ENCODE measurements at places on chromosomes 1 and 21.
A peak's percentile ranks its signal among the peaks of the same experiment; 100 is the strongest.

- DNase-seq = peak; percentile 50
Measured at GRCh38 chr1:23544444-23545389, 13.7 kb upstream of the E2F2 start.

DNA sequence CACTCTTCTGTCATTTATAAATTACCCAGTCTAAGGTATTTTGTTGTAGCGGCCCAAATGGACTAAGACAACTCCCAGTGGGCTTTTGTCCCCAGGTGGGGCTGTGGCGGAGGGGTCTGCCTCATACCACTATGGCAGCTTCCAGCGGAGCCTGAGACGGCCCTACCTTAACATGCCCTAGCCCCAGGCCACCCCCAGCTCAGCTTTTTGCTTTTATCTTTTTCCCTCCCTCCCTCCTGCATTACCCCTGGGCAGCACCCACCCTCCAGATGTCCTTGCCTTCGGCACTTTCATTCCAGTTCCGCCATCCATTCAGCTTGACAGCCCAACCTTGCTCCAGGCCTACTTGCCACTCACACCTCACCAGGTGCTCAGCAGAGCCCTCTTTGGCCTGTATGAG lies 307.3 kb downstream of the PTPRU start:
- DNase-seq = no peak

DNA sequence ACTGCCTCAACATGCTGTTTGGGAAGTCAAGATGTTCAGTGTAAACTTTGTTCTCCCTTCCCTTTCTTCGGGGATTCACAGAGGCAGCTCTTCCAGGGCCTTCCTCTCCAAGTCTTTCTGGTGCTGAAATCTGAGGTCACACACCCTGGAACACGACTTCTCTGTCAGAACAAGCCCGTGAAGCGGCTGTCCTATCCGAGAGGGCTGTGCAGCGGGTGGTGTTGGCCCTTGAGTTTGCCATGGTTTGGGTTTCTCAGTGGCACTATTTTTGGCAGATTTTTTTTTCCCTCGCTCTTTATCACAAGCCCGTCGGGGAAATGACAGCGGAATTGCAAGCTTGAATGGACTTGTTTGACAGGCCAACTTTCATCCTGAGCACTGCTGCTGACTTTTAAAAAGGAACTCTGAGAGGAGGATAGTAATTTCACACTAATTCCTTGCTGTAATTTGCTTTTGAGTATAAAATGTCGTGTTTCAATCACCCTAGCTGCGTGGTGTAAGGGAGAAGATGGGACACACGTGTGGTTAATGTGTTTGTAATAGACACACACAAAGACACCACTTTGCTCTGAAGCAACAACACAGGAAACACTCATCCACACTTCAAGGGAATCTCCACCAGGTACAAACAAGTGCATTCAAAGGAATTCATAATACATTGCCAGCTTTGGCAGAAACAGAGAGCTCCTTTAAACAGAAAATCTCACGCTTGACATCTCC lies 60.1 kb upstream of the TARBP1 start:
- DNase-seq = no peak

DNA sequence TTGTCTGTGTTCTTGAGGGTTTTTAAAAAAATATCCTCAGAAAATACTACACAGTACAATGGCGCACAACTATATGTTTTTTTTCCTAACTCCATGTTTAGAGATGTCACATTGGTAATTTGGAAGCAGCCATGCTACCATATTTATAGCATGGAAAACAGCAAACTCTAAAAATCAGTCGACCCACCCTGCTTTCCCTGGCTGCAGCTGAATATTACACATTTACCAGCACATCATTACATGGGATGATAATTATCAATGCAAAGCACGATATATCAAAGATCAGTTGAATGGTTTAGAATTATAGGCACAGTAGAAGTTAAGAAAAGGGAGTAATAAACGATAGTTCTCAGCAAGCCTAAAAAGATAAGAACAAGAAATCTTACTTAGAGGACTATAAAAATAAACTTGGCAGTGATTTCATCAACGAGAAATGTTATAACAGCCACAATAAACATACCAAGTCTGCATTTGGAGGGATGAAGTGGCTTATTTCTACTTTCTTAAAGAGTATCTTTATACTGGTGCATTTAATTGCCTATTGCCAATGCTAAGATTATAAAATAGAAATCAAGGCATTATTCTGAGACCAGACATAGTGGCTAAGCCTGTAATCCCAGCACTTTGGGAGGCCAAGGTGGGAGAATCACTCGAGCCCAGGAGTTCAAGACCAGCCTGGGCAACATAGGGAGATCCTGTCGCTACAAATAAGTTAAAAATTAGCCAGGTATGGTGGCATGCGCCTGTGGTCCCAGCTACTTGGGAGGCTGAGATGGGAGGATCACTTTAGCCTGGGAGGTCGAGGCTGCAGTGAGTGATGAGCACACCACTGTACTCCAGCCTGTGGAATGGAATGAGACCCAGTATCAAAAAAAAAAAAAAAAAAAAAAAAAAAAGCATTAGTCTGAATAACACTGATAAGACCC lies 43.4 kb downstream of the WDR64 start:
- no peak for DNase-seq

DNA sequence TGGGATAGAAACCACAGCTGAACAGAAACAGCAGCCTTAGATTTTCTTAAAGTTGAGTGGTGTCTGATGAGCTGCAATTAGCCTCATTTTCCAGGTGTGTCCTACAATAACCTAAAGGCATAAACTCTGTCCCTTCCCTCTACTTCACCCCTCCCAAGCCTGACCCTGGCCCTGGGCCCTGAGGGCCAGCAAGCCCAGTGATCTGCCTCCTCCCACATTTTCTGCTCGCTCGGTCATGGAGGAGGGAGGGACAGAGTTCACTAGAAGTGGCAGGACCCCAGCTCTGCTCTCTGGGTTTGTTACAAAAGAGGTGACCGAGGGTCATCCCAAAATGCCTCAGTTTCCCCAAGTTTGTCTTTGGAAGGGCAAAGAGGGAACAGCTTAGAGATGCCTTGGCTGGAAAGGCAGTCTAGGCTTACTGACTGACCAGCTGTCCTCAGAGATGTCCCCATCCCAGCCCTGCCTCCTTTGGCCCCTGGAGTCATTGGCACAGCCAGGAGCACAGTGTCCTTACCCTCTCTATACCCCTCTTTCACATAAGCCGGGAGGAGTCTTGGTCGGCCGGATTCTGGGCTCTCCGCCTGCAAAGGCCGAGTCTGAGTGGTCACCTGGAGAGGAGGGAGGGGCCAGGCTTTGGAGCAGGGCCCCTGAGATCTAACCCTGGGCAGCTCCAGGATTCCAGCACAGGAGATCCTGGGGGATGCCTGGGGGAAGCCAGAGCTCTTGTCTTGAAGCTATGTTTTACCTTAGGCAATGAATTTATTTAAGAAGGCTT lies 172.7 kb downstream of the PTPRU start:
- no peak for DNase-seq

- no peak for DNase-seq
Measured at GRCh38 chr1:44604157-44604955, 69.9 kb downstream of the TMEM53 start.

GRCh38 chr1:43134068-43134467 lies 38.0 kb downstream of the EBNA1BP2 start:
- DNase-seq = no peak

GRCh38 chr1:231194843-231195516 lies 33.1 kb downstream of the TRIM67 start:
- no peak for DNase-seq

DNA sequence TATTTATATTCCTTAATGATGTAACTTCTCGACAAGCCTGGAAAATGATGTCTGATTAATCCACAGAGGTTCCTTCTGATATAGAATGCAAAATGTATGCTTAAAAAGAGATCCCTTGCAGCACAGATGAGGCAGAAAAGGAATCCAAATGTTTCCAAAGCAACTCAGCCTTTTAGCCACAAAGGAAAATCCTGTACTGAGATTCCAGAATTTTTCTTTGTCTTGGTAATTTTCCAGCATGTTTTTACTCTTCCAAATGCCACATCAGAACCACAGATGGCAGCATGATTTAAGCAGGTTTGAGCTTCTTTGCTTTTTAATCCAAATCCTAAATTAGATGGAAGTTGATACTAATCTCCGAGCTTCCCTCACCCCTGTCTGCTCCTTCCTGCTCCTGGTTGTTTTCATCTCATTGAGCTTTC lies 176.4 kb upstream of the PALMD start:
- DNase-seq = no peak

- DNase-seq = peak; percentile 91
Measured at GRCh38 chr1:75724472-75725022, at the start of gene ACADM. Gene ACADM, plus strand, starts transcription at chr1:75724709. Its CDS starts 79 bp downstream, at chr1:75724788.

GRCh38 chr21:37206496-37206895 lies 60.6 kb downstream of the VPS26C start:
- peak; percentile 38 for DNase-seq

Data from inflammatory macrophage treated with lipopolysaccharide for 1 hour (primary cell).